ENCODE measurements at places on chromosomes 12 and 14.

- no peak for DNase-seq
Measured at GRCh38 chr12:110084314-110085015, 36.1 kb upstream of the C12orf76 start.

GRCh38 chr14:104545942-104546501 is 33.5 kb upstream of the C14orf180 start:
- no peak for DNase-seq

DNA sequence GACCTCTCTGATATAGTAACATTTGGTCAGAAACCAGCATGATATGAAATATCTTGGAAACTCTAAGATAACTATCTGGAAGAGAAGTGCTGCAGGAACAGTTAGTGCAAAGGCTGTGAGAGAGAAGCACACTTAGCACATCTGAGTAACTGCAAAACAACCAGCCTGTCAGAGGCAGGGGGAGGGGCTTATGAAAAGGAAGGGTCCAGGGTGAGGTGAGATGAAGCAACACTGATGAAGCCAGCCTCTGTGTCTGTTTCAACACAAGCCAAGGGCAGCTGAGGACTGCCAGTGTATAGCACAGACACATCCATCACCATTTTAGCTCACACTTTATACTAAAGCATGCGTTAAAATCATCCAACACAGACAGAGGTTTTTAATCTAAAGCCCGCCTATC is 37.4 kb upstream of the OVCH1 start:
- DNase-seq: no peak

- DNase-seq: no peak
Measured at GRCh38 chr12:120741476-120742421, 16.1 kb downstream of the ACADS start.

GRCh38 chr14:20556500-20557211 is 4.2 kb downstream of the RNASE9 start:
- peak; percentile 56 for DNase-seq

DNA sequence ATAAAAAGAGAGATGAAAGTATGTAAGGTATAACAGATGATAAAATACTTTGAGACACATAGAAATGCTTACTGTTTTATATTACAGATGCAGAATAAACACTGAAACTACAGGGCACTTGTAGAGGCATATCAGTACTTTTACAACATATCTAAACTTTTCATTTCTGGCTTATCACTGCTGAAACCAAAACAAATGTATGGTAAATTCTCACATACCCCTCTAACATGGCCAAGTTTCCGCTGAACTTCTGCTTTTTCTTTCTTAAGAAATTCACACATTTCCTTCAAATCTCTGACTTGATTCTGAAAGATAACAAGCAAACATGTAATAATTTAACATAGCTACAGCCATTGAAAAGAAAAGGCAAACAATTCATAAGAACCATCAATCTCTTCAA is 33.3 kb upstream of the C12orf50 start:
- DNase-seq: no peak

DNA sequence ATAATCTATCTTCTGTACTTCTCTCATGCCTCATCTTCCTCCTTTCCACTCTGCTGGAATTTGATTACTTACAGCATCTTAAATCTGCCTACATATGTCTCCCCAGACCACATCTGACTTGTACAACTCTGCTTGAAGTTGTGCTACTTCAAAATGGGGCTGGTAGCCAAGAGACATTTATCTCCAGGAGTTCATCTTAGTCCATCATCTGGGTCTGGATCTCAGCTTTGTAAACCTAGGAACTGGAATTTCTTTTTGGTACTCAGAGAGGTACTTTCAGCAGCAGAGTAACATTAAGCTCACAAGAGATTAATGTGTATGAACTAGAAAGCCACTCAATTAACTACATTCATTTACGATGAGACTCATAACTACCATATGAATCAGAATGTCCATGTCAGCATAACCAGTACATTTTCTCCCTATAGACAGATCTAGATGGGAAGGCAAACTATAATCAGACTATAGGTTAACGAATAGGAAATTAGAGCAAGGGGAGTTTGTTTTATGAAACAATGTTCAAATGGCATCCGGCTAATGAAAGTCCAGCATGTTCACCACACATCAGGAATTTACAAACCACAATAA is 178.8 kb downstream of the CEP128 start:
- DNase-seq: no peak

DNA sequence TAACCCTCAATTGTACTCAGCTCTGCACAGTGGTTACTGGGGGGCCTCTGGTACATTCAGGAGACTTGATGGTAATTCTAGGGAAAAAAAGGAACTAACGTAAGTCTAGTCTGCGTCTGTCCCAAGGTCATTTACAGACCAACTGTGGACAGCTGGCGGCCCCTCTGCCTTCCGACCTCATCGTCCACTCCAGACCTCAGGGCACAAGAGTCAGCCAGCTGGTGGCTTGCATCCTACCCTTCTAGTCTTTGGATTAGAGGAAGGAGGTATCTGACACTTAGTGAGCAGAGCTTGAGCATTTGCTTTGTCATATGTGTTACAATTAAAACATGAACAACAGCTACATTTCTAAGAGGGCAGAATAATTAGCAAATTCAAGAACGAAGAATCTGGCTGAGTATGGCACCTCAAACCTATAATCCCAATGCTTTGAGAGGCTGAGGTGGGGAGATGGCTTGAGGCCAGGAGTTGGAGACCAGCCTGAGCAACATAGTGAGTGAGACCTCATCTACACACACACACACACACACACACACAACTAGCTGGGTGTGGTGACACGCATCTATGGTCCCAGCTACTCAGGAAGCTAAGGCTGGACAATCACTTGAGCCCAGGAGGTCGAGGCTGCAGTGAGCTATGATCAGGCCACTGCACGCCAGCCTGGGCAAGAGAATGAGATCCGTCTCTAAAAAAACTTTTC is 36.5 kb downstream of the SSH1 start:
- DNase-seq: no peak

DNA sequence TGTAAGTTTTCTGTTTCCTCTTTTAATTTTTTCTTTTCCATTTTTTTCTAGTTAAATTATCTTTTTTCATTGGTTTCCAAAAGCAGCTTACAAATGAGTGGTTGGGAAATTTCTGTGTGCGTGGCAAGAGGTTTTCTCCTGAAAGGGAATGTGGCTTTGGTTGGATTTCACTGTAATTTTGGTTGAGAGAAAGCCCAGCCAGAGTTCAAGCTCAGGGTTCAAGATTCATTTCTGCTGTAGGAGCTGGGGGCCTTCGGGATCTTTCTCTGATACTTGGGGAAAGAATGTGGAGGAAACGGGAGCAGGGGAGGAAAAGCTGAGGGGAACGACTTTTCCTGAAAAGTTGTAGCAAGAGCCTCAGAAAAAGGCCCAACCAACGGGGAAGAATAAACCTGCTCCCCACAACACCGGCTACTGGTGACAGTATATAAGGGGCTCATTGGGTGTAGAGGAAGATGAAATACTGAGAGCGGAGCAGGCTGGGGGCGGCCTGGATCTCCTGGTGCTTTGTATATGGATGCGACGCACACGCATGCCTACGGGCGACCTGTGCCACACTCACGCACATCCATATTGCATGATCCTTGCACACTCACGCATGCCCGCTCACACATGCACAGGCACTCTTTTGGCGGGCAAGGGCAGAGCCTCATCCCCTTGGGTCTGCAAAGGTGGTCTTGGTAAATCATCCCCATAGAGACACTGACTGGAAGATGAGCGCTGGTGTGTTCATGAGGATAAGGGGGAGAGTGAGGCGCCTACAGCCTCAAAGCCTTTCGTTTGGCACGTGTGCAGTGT is 1.9 kb downstream of the HOXC10 start:
- no peak for DNase-seq

- no peak for DNase-seq
Measured at GRCh38 chr14:37275963-37276362, 78.2 kb downstream of the MIPOL1 start.

GRCh38 chr12:109525279-109525585 is 47.8 kb downstream of the UBE3B start:
- DNase-seq: no peak

- DNase-seq: no peak
Measured at GRCh38 chr12:116906285-116906684, 4.5 kb upstream of the FBXW8 start.

GRCh38 chr12:54060975-54061778 is 7.5 kb downstream of the HOXC4 start:
- no peak for DNase-seq

DNA sequence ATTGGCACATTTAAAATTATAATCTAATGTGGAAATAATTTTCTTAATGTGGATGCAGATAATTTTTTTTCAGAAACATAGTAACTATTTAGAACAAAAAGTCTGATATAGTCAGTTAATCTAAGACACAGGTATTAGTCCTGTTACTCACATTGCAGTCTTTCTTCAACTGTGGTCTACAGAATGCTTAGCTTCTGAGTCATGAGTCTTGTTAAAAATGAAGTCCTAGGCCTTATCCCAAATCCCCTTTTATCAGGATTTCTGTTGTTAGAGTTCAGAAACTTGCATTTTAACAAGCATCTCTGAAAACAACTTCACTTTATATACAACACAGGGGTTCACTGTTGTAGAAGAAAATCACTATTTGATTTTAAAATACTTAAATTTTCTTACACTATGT is 112.2 kb downstream of the SLC16A7 start:
- DNase-seq: no peak

- DNase-seq: no peak
Measured at GRCh38 chr12:48787791-48788523, 932 bp downstream of the ADCY6 start.

- DNase-seq: no peak
Measured at GRCh38 chr12:89454080-89454848, 70.3 kb downstream of the GALNT4 start.

- peak; percentile 27 for DNase-seq
Measured at GRCh38 chr14:69877492-69877891, 1.7 kb upstream of the SMOC1 start.

GRCh38 chr14:76784266-76784874 is 23.1 kb downstream of the VASH1 start:
- no peak for DNase-seq

DNA sequence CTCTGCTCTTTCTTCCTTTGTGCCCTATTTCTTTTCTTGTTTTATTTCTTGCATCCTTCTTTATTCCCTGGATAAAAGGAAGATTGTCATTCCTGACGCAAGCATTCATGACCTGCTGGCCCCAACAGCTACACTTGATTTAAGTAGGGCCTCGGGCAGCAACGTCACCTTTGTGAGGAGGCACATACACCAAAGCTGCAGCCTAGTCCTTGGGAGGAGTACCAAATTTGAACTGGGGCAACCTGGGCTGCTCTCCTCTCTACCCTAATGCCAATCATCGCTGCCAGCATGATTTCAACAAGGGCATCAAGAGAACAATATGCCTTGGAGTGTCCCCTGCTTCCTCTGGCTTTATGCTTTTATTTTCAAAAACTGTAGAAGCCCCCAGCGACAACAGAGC is 76.4 kb downstream of the C12orf50 start:
- no peak for DNase-seq

GRCh38 chr12:52351196-52352059 is 15.9 kb downstream of the KRT85 start:
- DNase-seq: no peak

DNA sequence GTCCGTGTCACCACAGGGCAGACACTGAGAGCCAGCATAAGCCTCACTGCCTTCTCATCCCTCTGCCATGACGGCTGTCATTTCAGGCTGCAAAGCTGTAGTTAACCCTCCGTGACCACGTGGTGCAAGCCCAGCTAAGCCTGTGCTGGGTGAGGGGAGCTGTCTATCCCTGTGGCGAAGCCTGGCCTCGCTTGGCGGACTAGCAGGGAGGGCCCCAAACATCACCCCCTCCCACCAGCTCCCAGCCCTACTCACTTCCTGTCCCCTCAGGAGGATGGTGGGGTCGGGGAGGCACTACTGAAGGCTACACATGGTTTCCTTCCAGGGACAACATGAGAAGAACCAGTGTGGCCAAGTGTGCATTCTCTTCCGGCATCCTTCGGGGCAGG is 88.2 kb downstream of the CHGA start:
- no peak for DNase-seq

DNA sequence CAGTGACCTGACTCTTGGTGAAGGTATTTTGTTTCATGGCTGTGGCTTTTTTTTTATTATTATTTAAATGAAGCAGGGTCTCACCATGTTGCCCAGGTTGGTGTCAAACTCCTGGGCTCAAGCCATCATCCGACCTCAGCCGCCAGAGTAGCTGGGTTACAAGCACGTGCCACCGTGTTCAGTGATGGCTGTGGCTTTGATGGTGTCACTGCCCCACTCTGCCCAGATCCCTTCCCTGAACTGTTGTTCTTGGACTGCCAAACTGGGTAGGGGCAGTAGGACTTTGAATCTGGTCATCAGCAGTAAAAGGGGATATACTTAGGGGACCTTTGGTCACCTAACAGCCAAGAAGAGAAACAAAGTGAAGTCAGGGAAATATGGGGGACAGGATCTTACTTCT is 19.4 kb downstream of the B4GALNT3 start:
- no peak for DNase-seq

- DNase-seq: no peak
Measured at GRCh38 chr12:94817695-94818075, 167.3 kb upstream of the TMCC3 start.

- DNase-seq: no peak
Measured at GRCh38 chr12:85603556-85603955, 232.7 kb downstream of the RASSF9 start.

DNA sequence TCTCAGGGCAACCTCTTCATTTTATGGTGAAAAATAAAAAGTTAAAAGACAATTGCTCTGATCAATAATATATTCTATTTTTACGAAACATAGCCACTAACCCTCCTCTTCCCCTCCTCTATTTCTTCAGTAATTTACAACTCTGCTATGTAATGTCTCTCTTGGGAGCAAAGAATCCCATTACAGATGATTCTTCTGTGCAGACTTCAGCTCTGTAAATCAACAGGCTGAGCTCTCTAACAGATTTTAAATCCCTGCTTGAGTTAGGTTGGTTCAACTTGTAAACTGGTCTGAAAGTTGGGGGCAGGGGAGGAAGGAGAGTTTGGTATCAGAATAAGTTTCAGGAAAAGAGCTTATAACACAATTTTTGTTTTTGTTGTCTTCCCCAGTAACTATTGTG is 151.0 kb downstream of the SLC25A21 start:
- DNase-seq: no peak

GRCh38 chr14:99677231-99678140 is 6.6 kb upstream of the CYP46A1 start:
- DNase-seq: no peak

- DNase-seq: no peak
Measured at GRCh38 chr14:92956961-92957360, 34.0 kb downstream of the CHGA start.

DNA sequence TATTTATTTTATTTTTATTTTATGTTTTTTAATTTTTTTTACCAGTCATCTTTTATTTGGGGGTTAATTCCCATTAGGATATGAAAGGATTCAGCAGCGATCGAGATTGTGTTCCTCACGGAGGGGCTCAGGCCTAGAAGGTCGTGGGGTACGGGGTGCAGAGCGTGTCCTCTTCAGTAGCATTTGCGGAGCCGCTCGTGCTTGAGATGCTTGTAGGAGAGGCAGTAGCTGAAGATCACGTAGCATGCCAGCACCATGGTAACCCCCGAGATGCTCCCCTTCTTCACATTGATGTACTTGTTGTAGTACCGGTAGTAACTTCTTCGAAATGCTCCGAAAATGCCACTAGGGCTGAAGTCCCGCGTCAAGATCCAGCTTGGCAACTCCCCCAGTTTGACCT is 40.5 kb upstream of the PLEKHG6 start:
- DNase-seq: no peak
